ENCODE measurements at places on chromosomes 7 and 10. TPM values are rescaled to one million over a fixed set of nuclear protein-coding genes. Genes with fewer than 3 reads are reported as not detected.

The MRPS33 gene
- total RNA-seq, result 31.8 TPM

The AOC1 gene
- not detected for total RNA-seq

The CCDC146 gene
- total RNA-seq, result 1.5 TPM

The MRPL32 gene
- total RNA-seq, result 41.9 TPM

The GPR146 gene
- total RNA-seq, result 3.8 TPM

The PIK3CG gene
- not detected for total RNA-seq

The VWDE gene
- total RNA-seq, result 0.30 TPM

The PKD2L1 gene
- not detected for total RNA-seq

The NODAL gene
- total RNA-seq, result not detected

The KEL gene
- total RNA-seq, result not detected

The COMTD1 gene
- total RNA-seq, result 2.7 TPM

The ZDHHC6 gene
- 24.9 TPM for total RNA-seq

The MYO1G gene
- total RNA-seq, result 0.05 TPM

The SMKR1 gene
- not detected for total RNA-seq

The CACUL1 gene
- 33.9 TPM for total RNA-seq

The TUBAL3 gene
- total RNA-seq, result not detected

The TSPAN12 gene
- 0.30 TPM for total RNA-seq

The FAM25A gene
- not detected for total RNA-seq

The LRRN3 gene
- 3.2 TPM for total RNA-seq

The POMZP3 gene
- total RNA-seq, result 0.88 TPM

The UNCX gene
- not detected for total RNA-seq
